ENCODE measurements at places on chromosomes 3 and 15.

DNA sequence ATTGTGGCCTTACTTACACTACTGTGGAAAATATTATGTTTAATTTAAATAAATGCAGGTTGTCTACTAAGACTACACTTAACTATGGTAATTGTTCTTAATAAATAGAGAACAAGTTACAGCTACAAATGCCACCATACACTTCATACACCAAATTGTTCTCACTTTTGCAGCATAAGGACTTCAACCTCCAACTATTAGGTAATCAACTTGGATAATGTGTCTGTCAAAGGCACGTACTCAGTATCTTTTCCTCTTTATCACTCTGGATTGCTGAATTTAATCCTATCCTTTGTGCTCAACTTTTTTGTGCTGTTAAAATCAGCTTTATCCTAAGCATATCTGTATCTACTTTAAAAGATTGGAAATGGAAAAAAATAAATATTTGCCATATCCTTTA is 41.6 kb upstream of the TMEM87A start:
- no peak for DNase-seq

DNA sequence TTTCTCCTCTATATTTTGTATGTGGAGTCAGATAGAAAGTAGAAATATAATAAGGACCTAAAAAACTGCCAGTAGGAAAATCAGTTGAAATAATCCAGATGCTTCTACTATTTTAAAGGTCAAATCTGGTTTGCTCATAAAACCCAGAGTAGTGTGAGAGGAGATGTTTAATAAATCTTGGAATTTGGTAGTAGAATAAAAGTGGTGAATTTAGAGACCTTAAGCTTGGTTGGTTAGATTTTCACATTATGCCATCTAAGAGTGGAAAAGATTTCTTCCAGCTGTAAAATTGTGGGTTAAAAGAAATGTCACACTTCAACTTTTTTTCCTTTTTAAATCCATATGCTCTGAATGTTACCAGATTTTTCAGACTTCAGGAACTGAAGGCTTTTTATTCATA is 266.4 kb upstream of the GOLIM4 start:
- DNase-seq = no peak

DNA sequence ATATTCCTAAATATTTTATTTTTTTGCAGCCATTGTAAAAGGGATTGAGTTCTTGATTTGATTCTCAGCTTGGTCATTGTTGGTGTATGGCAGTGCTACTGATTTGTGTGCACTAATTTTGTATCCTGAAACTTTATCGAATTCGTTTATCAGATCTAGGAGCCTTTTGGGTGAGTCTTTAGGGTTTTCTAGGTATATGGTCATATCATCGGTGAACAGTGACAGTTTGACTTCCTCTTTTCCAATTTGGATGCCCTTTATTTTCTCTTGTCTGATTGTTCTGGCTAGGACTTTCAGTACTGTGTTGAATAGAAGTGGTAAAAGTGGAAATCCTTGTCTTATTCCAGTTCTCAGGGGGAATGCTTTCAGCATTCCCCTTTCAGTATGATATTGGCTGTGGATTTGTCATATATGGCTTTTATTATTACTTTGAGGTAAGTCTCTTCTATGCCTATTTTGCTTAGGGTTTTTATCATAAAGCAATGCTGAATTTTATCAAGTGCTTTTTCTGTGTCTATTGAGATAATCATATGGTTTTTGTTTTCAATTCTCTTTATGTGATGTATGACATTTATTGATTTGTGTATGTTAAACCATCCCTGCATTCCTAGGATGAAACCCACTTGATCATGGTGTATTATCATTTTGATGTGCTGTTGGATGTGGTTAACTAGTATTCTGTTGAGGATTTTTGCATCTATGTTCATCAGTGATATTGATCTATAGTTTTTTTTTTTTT is 11.4 kb upstream of the SLC9A9 start:
- DNase-seq = no peak

GRCh38 chr3:45205126-45205525 is 21.0 kb downstream of the TMEM158 start:
- no peak for DNase-seq

GRCh38 chr15:58420579-58421043 is 11.2 kb upstream of the LIPC start:
- DNase-seq = no peak

- no peak for DNase-seq
These were observed 24.0 kb upstream of the SPTSSB start for GRCh38 chr3:161395115-161396012.

DNA sequence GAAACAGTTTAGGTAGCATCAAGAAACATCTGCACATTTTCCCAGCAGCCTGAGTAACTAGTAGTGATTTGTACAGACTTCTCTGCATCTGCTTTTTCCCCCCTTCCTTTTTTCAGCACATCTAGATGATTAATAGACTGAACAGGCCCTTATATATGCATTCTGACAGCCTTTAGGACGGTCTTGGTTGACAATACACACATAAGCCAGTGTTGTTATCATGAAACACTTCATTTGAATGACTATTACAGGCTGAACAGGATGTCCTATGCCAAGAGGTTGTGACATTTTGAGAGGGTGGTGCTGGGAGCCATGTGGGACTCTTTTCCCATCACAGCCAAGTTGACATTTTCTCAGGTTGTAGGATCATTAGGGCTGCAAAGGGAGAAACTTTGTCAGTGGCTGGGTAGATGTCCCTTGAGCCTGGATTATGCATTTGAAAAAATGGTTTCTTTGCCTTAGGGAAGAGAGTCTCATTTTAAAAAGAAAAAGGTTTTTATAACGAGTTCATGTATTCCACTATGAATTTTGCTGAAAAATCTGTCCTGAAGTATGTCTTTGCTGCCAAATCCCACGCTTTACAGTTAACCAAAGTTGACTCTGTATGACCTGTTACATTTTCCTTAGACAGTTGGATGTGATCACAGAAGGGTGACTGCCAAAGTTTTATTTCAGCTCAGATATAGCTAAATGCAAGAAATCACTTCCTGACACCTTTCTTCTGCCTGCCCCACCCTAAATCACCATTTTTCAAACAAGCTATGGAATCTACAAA is 73.7 kb downstream of the FILIP1L start:
- DNase-seq = no peak

DNA sequence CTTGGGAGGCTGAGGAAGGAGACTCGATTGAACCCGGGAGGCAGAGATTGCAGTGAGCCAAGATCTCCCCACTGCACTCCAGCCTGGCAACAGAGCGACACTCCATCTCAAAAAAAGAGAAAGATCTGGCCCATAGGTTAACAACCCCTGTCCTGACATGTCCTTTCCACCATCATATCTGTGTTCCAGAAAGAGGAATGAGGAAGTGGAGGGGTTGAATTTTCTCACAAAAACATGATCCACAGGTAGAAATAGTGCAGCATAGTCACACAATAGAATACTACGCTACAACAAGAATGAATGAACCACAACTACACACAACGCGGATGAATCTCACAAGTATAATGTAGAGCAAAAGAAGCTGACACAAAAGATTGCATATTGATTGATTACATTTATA is 4.7 kb upstream of the SLC51B start:
- no peak for DNase-seq

- DNase-seq = no peak
These were observed 87.5 kb downstream of the TNFAIP8L3 start for GRCh38 chr15:51007131-51007666.

DNA sequence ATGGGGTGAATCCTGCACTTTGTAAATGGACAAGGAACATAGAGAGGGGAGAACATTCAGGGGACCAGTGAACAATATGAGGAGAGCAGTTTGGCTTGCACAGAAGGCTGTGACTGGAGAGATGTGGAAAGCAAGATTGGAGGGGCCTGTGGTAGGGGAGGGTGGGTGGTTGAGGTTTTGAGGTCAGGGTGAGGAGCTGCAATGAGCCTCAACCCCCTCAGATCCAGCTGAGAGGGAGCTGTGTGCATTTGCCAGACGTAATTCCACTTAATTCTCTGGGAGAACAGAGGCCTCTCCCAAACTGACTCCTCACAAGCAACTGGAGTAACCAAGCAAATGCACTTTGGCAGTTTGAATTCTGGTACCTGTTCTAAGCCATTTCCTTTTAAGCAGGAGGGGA is 253.1 kb upstream of the TRIM42 start:
- no peak for DNase-seq

DNA sequence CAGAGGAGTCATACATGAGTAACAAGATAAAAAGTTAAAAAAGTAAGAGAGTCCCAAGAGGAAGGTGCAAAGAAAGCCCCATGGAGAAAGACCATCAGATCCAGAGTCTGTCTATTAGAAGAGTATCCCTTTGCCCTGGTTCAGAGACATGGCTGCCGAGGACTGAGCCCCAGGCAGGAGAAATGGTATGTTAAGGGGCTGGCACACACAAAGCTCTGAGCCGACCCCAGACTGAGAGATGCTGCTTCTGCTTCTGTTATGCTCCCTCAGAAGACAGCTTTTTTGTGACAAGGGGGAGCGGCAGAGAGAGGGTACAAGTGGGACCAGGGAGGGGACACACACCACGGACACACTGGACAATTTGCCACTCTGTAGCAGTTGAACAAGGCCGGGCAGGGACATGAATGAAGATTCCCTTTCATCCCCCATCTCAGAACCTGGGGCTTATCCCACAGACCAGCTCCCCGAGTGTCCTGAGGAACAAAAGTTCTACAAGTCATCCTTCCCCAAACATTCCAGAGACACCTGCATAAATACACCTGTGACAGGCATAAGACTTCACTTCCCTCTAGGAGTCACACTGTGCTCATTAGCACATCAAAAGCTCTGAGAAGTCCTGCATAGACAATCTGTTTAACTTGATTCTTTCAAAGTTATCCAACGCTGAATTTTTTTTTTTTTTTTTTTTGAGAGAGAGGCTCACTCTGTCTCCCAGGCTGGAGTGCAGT is 161.6 kb upstream of the WNT5A start:
- no peak for DNase-seq

DNA sequence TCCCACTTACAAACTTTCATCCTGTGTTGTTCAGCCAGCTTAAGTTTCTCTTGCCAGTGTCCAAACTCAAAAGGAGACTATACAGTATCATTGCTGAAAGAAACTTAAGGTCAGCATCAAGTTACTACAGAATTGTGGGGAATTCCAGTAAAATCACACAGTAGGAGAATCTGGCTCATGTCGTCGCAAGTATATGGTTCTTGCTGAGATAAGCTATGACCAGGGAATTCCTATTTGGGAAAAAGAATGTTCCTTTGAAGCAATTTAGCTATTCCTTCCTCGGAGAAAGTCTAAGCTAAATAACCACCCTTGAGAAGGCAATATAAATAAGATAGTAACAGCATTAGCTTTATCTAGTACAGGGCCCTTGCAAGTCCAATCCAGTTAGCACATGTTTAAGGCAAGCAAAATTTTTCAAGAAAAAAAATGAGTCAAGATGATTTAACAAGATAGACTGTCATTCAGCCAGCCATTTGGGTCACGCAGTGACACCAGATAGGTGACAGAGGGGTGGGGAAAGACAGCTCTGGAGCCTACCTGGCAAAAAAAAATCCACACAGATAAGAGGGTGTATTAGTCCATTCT is 78.2 kb upstream of the THBS1 start:
- DNase-seq = no peak
